Fibroblast of upper back skin (primary cell): ENCODE measurements at places on chromosomes 6 and 20.

- peak; percentile 44 for DNase-seq
Observed at GRCh38 chr6:56314683-56315523, 67.5 kb upstream of the COL21A1 start.

DNA sequence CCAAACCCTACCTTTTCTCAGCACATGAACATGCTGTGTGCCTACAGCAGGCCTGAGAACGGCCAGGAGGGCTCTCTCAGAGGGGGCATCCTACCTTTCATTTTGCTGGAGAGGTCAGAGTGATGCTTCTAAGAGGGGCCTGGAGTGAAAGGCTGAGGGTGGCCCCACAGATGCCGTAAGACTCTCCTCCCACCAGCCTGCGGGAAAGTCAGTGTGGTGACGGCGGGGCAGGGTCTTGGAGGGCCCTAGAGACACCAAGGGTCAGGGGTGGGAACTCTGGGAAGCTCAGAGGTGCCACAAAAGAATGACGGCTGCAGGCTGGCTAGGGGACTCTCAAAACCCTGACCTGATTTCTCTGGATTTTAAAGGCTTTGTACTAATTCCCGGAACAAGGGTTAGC is 107.6 kb downstream of the SLC23A2 start:
- DNase-seq, result no peak

- DNase-seq, result no peak
Observed at GRCh38 chr6:147666255-147666654, 157.8 kb downstream of the SAMD5 start.

DNA sequence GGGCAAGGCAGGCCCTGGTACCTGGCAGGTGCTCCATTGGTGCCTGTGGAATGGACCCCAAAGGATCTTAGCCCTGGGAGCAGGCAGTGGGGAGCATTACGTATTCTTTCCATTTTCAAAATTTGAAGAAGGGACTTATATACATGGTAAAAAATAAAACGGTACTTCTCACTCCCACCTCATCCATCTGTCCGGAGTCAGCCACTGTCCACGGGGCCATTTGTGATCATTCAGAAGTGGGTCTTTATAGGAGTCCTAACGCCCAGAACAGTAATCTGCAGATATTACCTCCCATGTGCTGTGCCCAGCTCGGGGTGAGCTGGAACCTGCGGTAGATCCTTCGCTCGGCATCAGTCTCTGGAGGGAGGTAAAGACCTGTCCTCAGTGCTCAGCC is 110.4 kb downstream of the SYCP2 start:
- no peak for DNase-seq

DNA sequence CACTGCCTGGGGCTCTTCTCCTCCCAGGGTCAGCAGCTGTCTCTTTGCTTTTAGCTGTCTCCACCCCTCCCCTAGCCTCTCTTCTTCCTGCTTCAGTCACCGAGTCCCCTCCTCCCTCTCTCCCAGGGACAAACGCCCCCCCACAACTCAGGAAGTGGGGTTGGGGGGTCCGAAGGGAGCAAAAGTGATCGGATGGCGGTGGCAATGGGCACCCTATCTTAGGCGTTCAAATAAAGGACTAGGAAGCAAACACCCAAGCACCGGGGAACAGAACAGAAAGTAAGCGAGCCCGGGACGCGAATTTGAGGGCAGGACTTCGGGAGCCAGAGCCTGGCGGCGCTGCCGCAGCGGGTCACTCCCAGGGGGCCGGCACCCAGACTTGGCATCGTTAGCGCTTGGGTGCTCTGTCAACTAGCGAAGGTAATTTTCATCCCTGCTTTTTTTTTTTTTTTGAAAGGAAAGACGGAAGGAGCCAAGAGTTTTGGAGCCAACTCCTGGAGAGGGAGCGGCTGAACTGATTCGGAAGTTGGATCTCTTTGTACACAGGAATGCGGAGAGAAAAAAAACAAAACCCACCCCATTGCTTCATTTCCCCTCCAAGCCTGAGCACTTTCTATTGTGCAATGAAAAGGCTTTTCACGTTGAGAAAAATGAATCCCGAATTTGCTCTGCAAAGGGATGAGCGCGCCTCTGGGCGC is 815 bp upstream of the ITPR3 start:
- peak; percentile 46 for DNase-seq

- no peak for DNase-seq
Observed at GRCh38 chr6:150204705-150205472, 62.0 kb downstream of the PPP1R14C start.

DNA sequence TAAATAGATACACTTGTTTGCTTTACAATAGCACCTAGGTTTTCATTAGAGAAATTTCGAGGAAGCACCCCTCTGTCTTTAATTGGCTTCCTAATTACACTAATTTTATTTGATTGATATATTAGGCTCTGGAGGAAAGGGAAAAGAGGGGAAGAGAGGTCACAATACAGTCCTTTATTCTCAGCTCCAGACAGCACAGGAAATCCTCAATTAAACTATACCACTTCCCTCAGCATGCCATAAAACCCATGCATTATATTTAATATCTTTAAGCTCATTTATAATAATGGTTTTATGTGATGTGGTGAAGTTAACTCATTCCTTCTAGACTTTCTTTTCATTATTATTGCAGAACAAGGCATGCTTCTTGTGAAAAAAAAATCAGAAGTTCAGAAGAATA is 17.7 kb upstream of the PDE7B start:
- DNase-seq, result no peak

- no peak for DNase-seq
Observed at GRCh38 chr6:149169761-149170511, 147.6 kb upstream of the TAB2 start.

GRCh38 chr6:3426927-3427686 is 29.7 kb downstream of the SLC22A23 start:
- no peak for DNase-seq

DNA sequence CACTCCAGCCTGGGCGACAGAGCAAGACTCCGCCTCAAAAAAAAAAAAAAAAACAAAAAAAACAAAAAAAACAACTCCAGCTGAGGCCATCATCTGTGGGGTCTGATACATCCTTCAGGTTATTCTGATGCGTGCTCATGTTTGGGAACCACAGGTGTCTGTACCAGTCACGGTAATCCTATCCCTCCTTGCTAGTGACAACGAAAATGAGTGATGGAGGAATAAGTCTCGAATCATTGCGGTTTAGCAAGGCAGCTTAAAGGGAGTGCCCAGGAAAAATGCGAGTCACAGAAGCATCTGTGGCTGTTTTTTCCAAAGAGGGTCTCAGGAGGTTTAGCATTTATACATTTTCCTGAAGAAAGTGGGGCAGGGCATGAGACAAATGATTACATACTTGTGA is 48.8 kb downstream of the MCUR1 start:
- DNase-seq, result peak; percentile 70

- DNase-seq, result no peak
Observed at GRCh38 chr20:1125277-1125676, 6.9 kb downstream of the PSMF1 start.

DNA sequence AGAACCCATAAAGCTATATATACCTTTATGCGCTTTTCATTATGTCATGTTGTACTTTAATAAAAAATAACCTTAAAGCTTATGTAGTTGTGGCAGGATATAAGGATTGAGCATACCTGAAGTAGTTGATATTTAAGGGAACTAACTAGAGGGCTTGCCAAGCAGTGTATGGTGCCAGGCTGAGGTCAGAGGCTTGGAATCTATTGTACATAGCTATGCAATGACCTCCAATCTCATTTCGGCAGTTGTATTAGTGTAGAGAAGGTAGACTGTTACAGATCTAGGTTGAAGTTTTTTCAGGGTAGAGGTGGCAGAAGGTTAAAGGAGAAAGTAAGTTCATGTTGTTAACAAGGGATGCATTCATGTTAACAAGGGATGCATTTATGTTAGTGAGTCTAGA is 397.7 kb upstream of the HS3ST5 start:
- peak; percentile 4 for DNase-seq

DNA sequence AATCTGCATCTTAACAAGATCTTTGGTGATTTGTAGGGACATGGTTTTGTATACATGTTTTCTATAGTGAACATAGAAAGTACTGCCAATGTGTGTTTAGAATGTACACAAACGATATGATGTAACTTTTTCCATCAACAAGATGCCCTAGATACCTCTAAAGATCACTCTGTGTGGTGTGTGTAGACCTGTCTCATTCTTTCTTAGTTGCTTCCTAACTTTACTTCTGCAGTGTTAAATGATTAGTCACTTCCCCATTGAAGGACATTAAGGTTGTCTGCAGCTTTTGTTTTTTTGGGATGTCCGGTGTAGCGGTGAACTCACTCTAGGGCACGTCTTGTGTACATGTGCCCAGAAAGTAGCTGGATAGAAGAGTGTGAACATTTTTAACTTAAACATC is 35.9 kb downstream of the CDYL start:
- no peak for DNase-seq

DNA sequence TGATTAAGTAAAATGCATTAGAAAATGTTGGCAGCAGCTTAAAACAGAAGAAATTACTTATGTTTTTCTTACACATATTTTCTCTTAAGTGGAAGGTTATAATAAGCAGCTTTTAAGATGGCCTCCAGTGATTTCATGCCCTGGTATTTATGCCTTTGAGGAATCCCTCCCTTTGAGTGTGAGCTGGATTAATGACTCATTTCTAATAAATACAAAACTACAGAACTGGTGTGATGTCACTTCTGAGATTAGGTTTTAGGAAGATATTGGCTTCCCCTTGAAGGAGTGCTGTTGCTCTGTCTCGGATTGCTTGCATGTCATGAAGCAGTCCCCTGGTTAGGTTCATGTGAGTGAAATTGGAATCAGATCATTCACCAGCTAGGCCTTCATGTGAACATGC is 143.2 kb upstream of the EPHA7 start:
- DNase-seq, result peak; percentile 7

DNA sequence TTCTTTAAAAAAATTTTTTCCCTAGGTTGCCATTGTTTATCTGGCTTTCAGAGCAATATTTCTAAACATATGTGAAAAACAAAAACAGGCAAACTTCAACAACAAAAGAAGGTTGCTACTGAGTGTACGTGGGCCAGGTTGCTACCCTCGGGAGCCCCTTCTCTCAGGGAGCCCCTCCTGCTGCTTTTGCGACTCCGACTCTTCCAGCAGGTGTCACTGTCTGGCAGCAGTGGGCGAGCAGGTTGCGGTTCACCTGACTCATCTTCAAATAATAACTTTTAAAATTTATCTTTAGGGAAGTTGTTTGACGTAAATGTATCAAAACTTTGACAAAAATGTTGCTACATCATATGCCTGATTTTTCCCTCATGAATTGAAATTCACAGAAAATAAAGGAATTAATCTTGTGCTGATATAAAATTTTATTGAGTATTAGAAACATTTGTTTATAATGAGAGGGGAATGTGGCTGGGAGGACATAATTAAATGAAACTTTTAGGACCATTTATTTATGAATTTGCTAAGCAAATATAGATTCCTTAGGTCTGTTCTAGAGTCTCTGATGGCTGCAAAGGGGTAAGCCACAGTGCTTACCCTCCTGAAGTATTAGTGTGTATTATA is 138.8 kb downstream of the HIVEP1 start:
- no peak for DNase-seq

- DNase-seq, result no peak
Observed at GRCh38 chr6:114218437-114219340, 124.1 kb downstream of the HS3ST5 start.

GRCh38 chr20:23613676-23614075 is 8.0 kb upstream of the CST9 start:
- no peak for DNase-seq

DNA sequence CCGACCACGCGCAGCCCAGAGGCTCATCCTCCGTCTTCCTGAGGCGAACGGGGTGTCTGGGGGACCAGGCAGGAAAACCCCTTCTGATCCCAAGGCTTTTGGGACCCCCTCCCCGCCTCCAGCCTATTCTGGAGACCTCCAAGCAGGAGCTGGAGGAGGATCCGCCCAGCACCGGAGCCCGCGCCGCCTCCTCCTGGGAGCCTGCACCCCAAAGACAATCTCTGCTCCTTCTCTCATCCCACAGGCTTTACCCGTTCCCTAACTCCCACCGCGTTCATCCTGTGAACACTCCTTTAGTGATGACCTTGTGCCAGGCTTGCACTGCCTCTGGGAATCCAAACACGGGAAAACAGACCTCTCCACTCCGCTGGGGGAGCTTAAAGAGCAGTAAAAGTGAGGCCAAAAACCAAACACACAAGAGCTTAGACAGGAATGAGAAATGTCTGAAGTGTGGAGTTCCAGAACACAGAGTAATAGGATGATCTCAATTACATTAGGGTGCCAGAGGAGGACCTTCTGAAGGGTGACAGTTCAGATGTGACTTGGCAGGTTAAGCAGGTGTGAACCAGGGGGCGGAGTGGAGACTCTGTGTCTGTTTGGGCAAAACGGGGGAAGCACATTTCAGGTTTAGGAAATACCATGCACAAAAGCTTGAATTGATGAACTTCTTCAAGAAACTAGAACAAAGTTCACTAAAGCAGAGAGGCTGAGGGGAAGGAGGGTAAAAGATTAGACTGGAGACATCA is 7.6 kb downstream of the HLA-DRB5 start:
- DNase-seq, result no peak

DNA sequence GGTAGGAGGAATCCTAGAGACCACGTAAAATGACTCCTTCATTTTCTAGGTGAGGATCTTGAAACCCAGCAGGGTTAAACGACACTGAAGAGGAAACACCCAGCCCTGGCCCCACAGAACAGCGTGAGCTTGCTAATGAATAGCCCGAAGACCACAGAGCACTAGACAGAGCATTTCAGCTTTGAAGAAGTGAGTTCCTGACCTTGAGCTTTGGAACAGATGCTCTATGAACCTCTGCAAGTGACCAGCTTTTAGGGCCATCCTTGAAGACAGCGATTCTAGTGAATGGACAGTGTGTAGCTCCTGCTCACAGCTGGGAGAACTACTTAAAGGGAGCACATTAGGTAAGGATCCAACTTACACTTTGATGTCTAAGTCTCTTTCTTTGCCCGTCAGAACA is 74.0 kb upstream of the FRMD1 start:
- DNase-seq, result no peak
